ENCODE measurements at places on chromosomes 2 and 18.

GRCh38 chr2:125386074-125386473, 1269.9 kb upstream of the GYPC start:
- no peak for DNase-seq

- no peak for DNase-seq
Measured at GRCh38 chr2:113137827-113138226, 10.4 kb downstream of the IL1RN start.

DNA sequence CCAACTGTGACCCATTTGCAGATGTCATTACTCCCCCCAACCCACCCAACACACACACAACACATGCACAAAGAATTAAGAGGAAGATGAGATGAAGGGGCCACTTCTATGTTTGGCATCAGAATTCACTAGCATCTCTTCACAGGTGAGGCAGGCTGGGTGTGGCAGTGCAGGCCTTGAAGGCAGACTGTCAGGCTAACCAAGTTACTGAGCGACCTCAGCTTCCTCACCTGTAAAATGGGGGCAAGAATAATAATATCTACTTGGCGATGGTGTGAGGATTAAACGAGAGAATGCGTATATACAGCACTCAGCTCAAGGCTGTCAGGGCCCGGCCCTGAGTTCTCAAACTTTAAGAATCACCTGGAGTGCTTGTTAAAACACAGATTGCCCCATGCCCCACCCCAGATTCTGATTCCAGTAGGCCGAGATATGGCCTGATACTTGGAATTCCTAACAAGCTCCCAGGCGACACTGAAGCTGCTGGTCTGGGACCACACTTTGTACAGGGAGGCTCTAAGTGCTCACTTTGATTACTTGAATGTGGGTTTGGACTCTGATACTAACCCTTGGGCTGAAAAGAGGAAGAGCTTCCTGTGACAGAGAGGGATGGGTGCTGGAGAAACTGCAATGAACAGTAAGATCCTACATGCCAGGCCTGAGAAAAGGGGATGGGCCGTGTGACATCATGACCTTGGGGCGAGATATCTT, 1.1 kb downstream of the ACTG2 start:
- no peak for DNase-seq

DNA sequence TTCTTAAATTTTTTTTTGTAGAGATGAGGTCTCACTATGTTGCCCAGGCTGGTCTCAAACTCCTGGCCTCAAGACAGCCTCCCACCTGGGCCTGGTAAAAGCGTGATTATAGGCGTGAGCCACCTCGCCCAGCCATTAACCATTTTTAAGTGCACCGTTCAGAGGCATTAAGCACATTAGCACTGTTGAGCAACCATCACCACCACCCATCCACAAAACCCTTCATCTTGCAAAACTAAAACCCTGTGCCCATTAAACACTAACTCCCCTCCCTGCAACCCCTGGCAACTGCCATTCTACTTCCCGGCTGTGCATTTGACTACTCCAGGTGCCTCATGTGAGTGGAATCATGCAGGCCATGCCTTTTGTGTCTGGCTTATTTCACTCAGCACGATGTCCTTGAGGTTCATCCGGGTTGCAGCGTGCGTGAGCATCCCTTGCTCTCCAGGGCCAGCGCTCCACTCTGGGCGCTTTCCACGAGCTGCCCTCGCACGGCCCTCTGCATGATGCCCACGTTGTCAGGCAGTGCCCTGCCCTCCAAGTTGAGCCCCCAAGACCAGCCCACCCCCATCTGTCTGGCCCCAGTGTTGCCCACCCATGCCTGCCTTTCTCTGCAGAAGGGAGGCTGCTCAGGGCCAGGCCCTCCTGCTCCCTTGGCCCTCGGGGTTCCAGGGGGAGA, 63.0 kb upstream of the GLI2 start:
- DNase-seq = peak; percentile 63

DNA sequence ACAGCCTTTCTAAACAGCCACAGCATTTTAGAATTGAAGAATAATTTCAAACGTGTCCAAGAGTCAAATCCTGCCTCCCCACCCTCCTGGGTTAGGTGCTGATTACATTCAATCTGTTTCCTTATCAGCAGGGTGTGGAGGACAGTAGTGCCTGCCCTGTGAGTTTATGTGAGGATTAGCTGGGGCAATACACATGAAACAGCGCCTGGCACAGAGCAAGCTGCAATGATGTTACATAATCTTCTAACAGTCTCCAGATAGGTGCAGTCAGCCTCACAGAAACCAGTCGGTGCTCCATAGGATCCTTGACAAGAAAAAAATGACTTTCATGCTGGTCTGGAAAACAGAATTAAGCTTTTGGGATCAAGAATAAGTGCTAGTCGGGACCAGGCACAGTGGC, 91.7 kb upstream of the ITGA6 start:
- DNase-seq = no peak

DNA sequence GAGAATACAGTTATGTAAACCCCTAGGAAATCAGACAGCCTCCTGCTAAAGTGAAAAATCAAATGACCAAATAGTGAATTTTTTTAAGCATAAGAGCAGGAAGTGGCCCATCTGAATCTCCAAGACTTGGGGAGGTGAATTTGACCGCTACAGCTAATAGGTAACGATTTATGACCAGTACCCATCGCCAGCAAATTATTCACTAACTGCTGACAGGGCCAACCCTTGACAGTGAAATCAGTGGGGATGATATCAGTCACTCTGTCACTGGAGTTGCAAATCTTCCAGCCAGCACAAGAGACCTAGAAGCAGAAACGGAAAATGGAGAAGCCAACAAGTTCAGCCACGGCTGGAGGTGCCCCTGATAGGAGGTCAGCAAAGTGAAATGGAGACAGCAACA, 164.3 kb upstream of the PIK3C3 start:
- no peak for DNase-seq

DNA sequence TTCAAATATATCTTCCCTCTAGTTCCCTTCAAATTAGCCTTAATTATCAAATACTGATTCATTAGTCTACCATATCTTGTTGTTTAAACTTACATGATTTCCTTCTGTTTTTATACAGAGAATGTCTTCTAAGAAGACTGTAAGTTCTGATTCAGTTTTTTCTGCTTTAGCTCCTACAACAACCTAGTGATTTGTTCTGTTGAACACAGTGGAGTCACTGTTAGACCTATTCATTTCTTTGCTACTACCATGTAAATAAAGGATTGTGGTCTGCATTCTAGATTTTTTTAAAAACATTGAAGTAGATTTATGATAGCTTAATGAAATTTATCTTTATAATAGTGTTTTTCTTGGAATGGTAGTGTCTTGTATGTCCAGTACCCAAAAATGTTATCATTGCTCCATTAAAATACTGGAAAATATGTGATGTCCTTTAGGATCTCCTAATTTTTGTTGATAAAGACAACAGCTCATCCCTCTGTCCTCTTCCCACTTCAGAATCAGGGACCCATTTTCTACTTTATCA, 146.4 kb downstream of the MBD5 start:
- no peak for DNase-seq

DNA sequence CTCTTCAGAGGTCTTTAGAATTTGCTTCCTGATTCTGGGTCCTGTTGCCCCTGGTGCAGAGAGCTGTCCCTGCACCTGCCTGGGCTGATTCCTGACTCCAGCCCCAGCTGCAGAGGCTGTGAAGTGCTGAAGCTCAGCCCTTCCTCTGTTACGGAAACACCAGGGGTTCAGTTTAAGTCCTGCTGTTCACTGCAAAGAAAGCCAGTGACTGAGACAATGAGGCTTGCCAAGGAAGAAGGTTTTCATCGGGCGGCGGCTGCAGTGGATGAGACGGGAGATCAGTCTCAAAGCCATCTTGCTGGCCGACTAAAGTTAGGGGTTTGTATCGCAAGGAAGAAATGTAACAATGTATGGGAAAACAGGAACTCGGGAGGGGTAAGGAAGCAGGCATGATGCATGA, 142.4 kb upstream of the ZNF236 start:
- DNase-seq = no peak

GRCh38 chr2:64489081-64489751, 34.9 kb upstream of the AFTPH start:
- no peak for DNase-seq

GRCh38 chr18:79847606-79848293, 50.0 kb downstream of the KCNG2 start:
- no peak for DNase-seq

DNA sequence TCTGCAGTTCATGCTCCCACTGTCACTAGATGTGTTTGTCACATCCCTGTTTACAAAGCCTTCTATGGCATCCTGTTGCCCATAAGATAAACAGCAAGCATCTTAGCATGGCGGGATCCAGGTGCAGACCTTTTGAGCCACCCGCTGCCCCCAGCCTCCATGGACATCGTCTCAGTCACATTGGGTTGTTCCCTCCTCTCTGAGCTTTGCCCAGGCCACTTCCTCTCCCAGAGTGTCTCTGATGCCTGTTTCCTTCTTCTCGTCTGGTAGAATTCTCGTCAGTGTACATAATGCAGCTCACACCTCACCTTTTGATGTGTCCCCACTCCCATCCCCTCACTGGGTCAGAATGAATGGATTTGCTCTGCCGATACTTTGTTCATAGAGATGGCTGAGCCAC, 239.0 kb upstream of the APCDD1 start:
- DNase-seq = no peak

DNA sequence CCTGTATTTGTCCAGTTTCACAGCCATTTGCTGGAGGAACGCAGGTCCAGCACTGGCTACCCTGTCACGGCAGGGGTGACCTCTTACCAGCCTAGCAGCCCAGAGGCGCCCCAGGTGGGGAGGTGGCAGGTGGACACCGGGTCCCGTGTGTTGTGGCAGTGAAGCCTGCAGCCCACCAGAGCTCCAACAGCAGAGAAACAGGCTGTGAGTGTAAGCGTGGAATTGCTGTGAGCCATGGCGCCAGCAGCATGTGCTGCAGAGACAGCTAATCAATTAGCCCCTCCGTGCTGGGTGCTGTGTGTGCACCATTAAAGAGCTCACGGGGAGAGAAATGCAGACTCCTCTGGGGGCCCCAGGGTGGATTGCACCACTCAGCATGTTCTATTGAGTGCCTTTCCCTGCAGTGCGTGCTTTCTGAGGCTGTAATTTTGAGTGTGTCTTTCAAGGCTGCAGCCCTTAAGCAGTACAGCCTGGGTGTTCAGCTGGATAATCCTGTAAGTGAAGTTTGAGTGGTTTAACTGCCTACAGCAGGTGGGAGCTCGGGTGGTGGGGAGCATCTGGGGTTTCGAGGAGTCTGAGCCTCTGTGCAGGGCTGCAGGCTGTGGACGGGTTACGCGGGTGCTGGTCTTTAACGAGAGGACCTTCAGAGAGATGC, 15.9 kb downstream of the RTP5 start:
- no peak for DNase-seq

GRCh38 chr18:75360215-75360614, 67.3 kb downstream of the SMIM21 start:
- DNase-seq = no peak

- no peak for DNase-seq
Measured at GRCh38 chr2:146579147-146579930, 1265.5 kb upstream of the ACVR2A start.

- DNase-seq = no peak
Measured at GRCh38 chr2:74675090-74675489, 21.0 kb downstream of the SEMA4F start.

DNA sequence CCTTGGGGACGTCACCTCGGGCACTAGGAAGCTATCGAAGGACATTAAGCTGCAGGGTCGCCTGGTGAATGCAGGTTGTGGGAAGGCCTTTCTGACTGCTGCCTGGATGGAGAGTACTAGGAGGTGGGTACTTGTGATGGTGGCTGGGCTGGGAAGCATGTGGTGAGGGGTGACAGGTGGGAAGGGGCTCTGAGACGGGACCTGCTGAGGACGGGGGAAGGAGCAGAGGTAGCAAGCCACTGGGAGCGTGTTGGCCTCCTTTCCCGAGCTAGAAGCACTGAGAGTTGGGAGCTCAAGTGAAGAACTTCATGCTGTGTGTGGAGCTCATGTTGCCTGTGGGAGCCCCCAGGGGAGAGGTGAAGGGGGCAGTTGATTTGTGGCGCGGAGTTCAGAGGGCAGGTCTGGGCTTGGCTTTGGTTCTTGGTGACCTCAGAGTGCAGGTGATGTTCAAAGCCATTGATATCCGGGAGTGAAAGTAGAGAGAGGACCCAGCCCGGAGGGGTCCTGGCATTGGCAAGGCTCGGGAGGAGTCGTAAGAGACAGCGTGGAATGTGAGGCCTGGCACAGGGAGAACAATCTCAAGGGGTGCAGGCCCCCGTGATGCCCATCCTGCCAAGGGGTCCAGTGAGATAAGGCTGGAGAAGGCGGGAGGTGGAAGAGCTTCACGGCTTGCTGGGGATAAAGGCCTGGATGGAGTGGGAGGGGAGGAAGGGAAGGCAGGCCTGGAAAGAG, 13.2 kb downstream of the MROH2A start:
- no peak for DNase-seq

DNA sequence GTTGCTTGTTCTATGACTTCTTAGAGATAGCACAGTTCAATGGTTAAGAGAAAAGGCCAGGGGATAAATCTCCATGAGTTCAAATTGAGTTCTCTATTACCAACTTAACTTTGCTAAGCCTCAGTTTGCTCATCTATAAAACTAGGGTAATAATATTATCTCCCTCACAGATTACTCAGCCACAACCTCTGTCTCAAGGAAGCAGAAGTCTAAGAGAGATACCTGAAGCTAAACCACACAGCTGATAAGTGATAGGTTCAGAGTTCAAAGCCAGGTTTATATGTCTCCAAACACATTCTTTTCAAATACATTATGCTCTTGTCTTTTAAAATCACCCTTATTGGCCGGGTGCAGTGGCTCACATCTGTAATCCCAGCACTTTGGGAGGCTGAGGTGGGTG, 287.7 kb downstream of the NBAS start:
- DNase-seq = no peak

- no peak for DNase-seq
Measured at GRCh38 chr2:2146969-2147900, 183.8 kb downstream of the MYT1L start.

GRCh38 chr2:12506846-12507245, 209.9 kb upstream of the TRIB2 start:
- no peak for DNase-seq

DNA sequence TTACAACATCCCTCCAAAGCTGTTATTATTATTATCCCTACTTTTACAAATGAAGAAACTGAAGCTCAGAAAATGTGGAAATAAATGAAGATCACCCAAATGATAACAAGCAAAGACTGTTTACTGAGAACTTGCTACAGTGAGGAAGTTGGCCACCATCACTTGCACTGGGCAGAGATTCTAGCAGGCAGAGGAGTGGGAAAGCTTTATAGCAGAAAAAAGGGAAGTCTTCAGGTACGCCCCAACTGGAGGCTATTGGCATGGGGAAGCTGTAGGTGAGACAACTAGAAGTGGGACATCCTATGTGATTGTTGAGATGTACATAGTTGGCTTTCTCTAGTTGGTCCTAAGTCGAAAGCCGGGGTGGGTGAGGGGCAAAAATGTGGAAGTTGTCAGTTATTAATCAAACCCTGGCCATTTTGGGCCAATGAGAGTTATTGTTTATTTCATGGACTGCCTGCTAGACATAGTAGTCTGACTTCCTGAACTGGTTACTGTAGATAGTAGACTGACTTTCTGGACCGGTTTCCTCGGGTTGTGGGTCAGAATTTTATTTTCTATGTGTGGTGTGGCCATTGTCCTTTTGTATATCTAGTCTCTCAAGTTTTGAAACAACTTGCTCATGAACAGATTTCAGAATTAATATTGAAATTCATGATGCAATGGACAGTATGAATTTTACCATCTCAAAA, 40.2 kb upstream of the STAT4 start:
- no peak for DNase-seq

Data from cardiac septum (tissue), 1 donor.